Endothelial cell of umbilical vein (primary cell): ENCODE measurements at places on chromosomes 2 and 18.

GRCh38 chr2:230790981-230791380 is 73.8 kb upstream of the ITM2C start:
- DNase-seq = no peak

DNA sequence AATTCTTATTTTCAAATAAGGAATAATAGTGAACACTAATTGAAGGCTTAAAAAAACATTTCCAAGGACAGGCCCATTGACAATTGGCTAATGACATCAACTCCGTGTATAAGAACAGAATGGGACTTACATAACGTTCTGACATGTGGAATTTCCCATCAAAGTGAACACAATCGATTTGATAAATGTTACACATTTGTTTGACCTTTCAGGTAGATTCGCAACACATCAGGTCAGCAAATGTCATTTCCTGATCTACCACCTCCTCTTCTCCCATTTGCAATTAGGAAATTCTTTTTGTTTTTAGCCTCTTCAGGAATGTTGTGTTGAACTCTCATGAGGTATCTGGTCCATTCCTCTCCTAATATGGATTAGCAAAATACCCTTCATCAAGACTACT is 292.9 kb upstream of the SLC14A2 start:
- DNase-seq = no peak

- no peak for DNase-seq
Measured at GRCh38 chr2:99350194-99350593, 13.0 kb downstream of the EIF5B start.

DNA sequence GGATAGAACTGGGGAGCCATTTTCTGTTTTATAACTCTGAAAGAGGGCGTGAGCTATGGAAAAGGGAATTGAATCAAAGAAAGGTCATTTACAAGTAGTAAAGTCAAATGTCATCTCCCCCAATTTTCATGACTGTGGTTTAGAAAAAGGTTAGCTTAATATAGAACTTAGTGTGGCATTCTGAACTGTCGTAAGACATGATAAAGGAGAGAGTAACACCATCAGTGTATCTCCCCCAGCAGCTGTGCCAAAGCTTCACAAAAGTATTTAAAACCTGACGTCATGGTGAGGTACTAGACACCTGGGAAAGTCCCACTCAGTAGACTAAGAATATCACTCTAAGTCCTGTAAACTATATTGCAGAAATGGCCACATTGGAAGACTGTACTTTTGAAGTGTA is 5.8 kb upstream of the IKZF2 start:
- no peak for DNase-seq

GRCh38 chr18:59848002-59848401 is 51.8 kb upstream of the PMAIP1 start:
- DNase-seq = no peak

- no peak for DNase-seq
Measured at GRCh38 chr2:8306530-8307351, 375.1 kb upstream of the ID2 start.

DNA sequence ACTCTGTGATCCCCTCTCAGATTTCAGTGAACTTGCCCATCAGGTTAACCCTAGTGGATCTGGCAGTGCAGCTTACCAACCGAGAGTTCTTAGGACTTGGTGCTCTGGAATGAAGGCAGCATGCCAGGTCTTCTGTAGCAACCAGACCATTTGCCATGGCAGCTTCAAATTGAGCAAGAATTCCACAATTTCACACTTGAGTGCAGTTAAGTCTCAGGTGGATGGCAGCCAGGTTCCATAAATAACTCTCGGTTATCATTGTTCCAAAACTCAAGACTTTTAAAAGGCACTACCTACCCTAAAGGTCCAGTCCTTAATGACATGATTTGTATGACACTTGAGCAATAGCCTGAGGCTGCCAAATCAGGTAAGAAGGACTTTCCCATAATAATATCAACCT is 48.1 kb downstream of the GALNT3 start:
- DNase-seq = no peak

GRCh38 chr2:159894145-159894838 is 96.3 kb upstream of the CD302 start:
- no peak for DNase-seq

DNA sequence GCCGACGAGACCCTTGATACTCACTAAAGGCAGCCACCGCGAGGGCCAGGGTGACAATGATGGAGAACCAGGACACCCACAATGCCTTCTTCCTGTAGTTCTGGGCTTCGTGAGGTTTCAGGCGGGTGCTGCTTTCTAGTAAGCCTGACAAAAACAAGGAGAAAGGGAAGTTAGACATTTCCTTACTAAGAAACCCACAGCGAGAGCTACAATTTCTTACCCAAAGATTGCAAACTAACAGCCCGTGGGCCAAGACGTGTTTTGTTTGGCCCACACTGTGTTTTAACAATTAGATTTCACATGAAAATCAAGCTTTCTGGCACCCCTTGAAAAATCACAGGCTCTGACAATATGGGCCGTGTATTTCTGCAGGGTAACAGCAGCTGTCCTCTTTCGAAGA is 5.6 kb downstream of the TMEM163 start:
- DNase-seq = peak; percentile 37

- no peak for DNase-seq
Measured at GRCh38 chr2:174192664-174193063, 55.7 kb downstream of the OLA1 start.

DNA sequence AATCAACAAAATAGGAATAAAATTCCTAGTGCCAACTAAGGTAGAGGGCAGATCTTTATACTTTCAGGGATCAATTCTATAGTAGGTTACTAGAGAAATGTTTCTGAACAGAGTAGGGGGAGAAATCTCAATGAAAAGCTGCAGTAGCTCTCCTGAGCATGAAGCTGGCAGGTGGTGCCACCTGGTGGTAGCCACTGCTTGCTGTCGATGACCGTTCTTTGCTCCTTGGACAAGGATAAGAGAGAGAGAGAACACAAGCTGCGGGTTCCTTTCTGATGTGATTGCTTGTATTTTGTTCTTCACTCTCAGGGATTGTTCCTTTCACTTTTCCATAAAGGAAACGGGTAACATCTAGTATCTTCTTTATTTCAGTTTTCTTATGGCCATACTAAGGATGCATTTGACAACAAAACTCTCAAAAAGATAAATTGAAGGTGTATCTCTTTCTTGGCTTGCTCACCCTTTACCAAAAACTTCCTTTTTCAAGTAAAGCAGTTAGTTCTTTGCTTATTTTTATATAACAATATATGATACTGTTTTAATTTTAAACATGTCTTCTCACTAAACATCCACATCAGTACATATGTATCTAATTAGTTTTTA is 18.6 kb upstream of the MRPL19 start:
- peak; percentile 78 for DNase-seq

GRCh38 chr2:131035826-131036231 is 57.4 kb downstream of the FAM168B start:
- DNase-seq = no peak

GRCh38 chr2:60505240-60505879 is 48.1 kb downstream of the BCL11A start:
- no peak for DNase-seq

GRCh38 chr2:62264186-62264585 is 68.3 kb downstream of the B3GNT2 start:
- DNase-seq = no peak

- no peak for DNase-seq
Measured at GRCh38 chr2:234917211-234917975, 34.4 kb upstream of the SH3BP4 start.

- no peak for DNase-seq
Measured at GRCh38 chr18:76351961-76352581, 143.0 kb downstream of the ZNF516 start.

- DNase-seq = no peak
Measured at GRCh38 chr18:48667276-48668254, 128.7 kb downstream of the CTIF start.

- DNase-seq = peak; percentile 31
Measured at GRCh38 chr2:28895189-28895893, 874 bp downstream of the WDR43 start.

DNA sequence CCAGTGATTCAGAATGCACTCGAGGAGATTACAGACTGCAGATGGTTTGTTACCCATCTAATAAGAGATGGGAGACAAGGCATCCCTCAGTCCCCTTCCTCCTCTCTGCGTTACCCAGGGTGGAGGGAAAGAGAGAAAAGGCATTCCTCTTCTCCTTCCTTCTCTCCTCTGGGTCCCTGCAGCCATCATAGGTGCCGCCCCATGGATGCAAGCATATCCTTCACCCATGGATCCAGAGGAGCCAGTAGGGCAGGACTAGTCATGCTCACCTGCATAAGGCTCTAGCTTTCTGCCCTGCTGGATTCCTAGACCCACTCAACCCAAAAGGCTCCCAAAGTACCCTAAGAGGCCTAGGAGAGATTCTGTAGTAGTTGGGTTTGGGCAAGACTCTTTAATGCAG is 20.4 kb downstream of the CMPK2 start:
- DNase-seq = no peak

DNA sequence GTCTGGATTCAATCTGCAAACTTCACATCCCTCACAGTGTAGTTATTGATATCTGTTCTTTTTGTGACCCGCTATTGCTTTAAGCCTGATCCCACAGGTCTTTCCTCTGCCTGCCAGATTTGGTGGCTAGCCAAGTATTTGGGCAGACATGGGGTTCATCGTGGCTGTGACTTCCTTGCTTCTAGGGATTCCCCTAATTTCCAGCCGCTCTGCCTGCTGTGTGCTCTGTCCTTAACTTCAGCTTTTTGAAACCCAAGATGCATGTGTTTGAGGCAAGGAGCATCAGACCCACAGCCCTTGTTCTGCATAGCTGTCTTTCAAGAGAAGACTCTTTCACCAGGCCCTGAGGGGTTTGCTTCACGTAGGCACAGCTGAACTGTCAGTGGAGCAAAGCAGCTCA is 54.2 kb downstream of the NCAPH start:
- DNase-seq = no peak
